Activated CD4-positive, alpha-beta T cell treated with anti-CD3 and anti-CD28 coated beads, Interleukin-2, amount 10 ng/mL, durations not matched to agents 24 days and 14 days (primary cell): ENCODE measurements at places on chromosomes 1 and 21. TPM values are rescaled to one million over a fixed set of nuclear protein-coding genes. Genes with fewer than 3 reads are reported as not detected.

Gene PLA2G2F
- total RNA-seq = not detected in 2 replicates

Gene GCSAML
- 0.12 and 0.14 TPM in 2 replicates for total RNA-seq

Gene DNM3
- 0.42 and 0.45 TPM in 2 replicates for total RNA-seq

Gene MYBPH
- total RNA-seq = not detected in 2 replicates

Gene OR2L13
- not detected in 2 replicates for total RNA-seq

Gene GUCA2A
- total RNA-seq = not detected in 2 replicates

Gene PLA2G4A
- total RNA-seq = 0.28 and 0.44 TPM in 2 replicates

Gene RIMKLA
- 5.0 and 5.5 TPM in 2 replicates for total RNA-seq

Gene HFM1
- total RNA-seq = not detected in 2 replicates

Gene SAMD13
- 0.21 TPM in 1 of 2 replicates, not detected in the other for total RNA-seq

Gene POU2F1
- total RNA-seq = 17.2 and 17.5 TPM in 2 replicates

Gene OPN3
- 11.2 and 11.6 TPM in 2 replicates for total RNA-seq

Gene PODN
- total RNA-seq = not detected in 2 replicates

Gene IVL
- total RNA-seq = not detected in 2 replicates

Gene GNAT2
- 0.33 TPM in 2 replicates for total RNA-seq

Gene LAMC2
- 0.05 and 0.07 TPM in 2 replicates for total RNA-seq

Gene SSX2IP
- total RNA-seq = 10.0 and 11.8 TPM in 2 replicates

Gene MYOC
- not detected in 2 replicates for total RNA-seq

Gene PPP2R5A
- total RNA-seq = 43.6 and 44.4 TPM in 2 replicates

Gene PRAMEF10
- not detected in 2 replicates for total RNA-seq

Gene CNKSR1
- total RNA-seq = 4.0 and 6.2 TPM in 2 replicates

Gene RALGPS2
- total RNA-seq = 2.0 and 2.6 TPM in 2 replicates

Gene ANKRD34A
- 4.8 and 5.2 TPM in 2 replicates for total RNA-seq
